ENCODE measurements at places on chromosomes 1 and 21.

GRCh38 chr1:186875896-186876835, 47.4 kb downstream of the PLA2G4A start:
- DNase-seq = no peak

GRCh38 chr21:44653123-44653522, 1.3 kb downstream of the KRTAP12-4 start:
- no peak for DNase-seq

- no peak for DNase-seq
These were observed 46.3 kb downstream of the GADD45A start for GRCh38 chr1:67731322-67731721.

DNA sequence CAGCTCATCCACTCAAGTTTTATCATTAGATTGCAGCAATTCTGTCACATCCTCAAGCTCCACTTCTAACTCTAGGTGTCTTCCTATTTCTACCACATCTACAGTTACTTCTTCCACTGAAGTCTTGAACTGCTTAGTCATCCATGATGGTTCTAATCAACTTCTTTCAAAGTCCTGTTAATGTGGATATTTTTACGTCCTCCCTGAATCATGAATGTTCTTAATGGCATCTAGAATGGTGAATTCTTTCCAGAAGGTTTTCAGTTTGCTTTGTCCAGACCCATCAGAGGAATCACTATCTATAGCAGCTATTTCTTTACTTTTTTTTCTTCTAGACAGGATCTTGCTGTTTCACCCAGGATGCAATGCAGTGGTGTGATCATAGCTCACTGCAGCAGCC, 78.0 kb upstream of the RNPC3 start:
- DNase-seq = no peak

- DNase-seq = no peak
These were observed 317.6 kb downstream of the PRDM2 start for GRCh38 chr1:14017531-14017961.

DNA sequence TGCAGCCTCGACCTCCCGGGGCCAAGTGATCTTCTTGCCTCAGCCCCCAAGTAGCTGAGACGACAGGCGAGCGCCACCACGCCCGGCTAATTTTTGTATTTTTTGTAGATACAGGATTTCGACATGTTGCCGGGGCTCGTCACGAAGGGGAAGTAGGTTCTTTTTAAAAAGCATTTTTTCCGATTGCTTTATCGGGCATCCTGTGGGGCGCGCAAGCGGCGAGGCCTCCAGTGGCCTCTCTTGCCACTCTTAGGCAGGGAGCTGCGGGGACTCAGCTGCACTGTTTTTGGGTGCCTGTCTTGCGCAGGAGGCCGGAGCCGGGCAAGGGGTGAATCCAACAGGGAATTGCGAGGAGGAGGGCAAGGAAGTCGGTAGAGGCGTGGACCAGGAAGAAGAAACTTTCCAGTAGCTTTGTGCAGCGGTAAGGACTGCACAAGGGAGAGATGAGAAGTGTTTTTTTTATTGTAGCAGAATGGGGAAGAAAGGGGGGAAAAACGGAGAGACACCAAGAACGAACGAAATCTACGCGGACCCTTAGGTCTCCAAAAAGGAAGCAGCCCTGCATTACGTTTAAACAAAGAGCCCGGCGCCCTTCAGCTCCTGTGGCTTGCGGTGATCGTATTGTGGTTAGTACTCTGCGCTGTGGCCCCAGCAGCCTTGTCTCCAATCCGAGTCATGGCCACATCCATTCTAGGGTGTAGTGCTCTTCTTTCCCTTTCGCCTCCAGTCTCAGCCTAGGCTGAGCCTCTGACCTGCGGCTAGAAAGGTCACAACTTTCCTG, 164.8 kb downstream of the PPIAL4G start:
- no peak for DNase-seq

GRCh38 chr1:113605146-113605545, 154.1 kb downstream of the PHTF1 start:
- no peak for DNase-seq

GRCh38 chr1:9628541-9629444, 22.7 kb upstream of the PIK3CD start:
- DNase-seq = no peak

GRCh38 chr1:221912230-221912629, 170.3 kb upstream of the DUSP10 start:
- peak; percentile 29 for DNase-seq

GRCh38 chr21:31753949-31754707, 22.2 kb upstream of the SCAF4 start:
- no peak for DNase-seq

GRCh38 chr1:228378090-228378872, 28.4 kb downstream of the TRIM11 start:
- DNase-seq = no peak

DNA sequence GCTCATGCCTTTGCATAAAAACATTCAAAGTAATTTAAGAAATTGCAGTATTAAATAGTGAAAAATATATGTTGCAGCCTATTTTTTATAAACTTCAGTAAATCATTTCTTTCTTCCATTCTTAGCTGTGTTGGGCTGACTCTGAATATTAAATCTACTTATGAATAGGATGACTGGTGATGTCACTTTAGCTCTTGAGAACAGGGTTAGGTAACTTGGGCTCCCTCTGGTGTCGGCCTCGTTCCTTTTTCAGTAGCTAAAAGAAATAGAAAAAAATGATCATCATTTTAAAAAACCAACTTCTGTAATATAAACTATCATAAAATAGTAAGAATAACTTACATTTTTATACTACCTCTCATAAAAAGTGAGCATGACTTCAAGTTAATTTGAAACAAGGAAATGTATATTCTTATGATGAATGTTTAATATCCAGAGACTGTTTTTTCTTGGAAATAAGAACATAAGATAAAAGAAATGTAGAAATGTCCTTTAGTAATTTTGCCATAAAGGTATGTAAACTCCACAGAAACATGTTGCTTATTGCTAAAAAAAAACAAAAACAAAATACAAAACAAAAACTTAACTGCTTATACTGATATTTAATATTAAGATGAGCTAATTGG, 26.8 kb upstream of the NCAM2 start:
- peak; percentile 35 for DNase-seq

GRCh38 chr1:228646717-228647522, 88.4 kb upstream of the RHOU start:
- DNase-seq = peak; percentile 44

- DNase-seq = no peak
These were observed 9.0 kb downstream of the CTSK start for GRCh38 chr1:150799089-150799488.

- no peak for DNase-seq
These were observed 48.1 kb downstream of the ZFYVE9 start for GRCh38 chr1:52189898-52190480.

- no peak for DNase-seq
These were observed 13.0 kb upstream of the SAMSN1 start for GRCh38 chr21:14559102-14559501.

DNA sequence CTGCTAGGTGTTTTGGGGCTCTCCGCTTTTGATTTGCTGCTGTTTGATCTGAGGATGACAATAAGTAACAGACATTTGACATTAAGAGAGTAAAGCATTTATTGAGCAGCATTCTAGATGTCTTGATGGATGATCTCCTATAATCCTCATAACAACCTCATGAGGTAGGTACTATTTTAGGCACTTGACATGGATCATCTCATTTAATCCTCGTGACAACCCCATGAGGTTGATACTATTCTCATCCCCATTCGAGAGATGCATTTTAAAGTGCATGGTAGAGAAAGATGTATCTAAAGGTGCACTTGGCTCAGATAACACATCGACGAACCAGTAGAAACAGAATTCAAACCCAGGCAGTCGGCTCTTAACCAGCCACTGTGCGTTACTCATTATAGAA, 26.6 kb downstream of the TCEA3 start:
- DNase-seq = no peak

- DNase-seq = no peak
These were observed 45.2 kb downstream of the SLC44A3 start for GRCh38 chr1:94865360-94865759.

DNA sequence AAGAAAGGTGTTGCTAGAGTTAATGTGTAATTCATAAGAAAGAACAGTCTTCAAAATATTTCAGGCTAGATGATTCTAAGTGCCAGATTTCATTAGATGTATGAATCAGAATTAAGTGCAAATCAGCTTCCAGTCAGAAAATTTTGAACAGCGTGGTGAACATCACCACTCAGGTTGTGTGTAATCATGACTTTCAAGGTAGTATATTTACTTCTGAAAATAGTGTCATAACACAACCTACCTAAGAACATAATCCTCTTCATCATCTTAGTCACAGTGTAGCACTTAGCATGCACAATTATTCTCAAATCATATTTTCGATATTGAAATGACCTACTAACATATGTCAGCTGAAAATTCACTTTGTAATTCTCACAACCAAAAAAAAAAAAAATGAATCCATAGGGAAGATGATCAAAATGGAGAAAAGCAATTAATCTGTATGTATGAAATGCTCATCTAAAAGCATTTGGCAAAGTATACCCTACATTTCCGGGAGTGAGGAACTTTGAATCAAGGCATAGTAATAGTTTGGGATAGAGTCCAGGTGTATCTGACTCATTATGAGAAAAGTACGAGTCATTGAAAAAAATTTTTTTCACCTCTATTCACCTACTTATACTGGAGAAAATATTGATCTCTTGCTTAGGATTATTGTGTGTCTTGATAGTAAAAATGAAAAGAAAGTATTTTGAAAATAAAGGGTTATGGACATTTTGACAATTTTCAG, 221.8 kb upstream of the CHRM3 start:
- no peak for DNase-seq

- no peak for DNase-seq
These were observed 204.7 kb downstream of the ST6GALNAC3 start for GRCh38 chr1:76279101-76279748.

Data from RCC 7860 (cell line).